Sigmoid colon (tissue), 7 donors: ENCODE measurements at places on chromosomes 16 and 17. TPM values are rescaled to one million over a fixed set of nuclear protein-coding genes. Genes with fewer than 3 reads are reported as not detected.

TBC1D3 gene
- total RNA-seq = not detected

CFAP97D1 gene
- total RNA-seq = not detected

AHSP gene
- not detected for total RNA-seq

MYH2 gene
- total RNA-seq = 0.14 TPM

MPHOSPH6 gene
- 39.1 TPM for total RNA-seq

MMP2 gene
- 280 TPM for total RNA-seq

WNT3 gene
- 0.54 TPM for total RNA-seq

RCVRN gene
- total RNA-seq = 0.36 TPM

KRTAP9-8 gene
- total RNA-seq = not detected

NPB gene
- not detected for total RNA-seq
